ENCODE measurements at places on chromosomes 7 and 10. TPM values are rescaled to one million over a fixed set of nuclear protein-coding genes. Genes with fewer than 3 reads are reported as not detected.

Gene BAMBI
- 18.3 TPM for total RNA-seq

Gene AKR1C8
- total RNA-seq, result not detected

Gene ZNF511
- 18.2 TPM for total RNA-seq

Gene ASB10
- total RNA-seq, result not detected

Gene BTAF1
- total RNA-seq, result 45.2 TPM

Gene SHOC2
- total RNA-seq, result 68.4 TPM

Gene TMEM26
- total RNA-seq, result 0.62 TPM

Gene CALD1
- 1,102 TPM for total RNA-seq

Gene BMPER
- 2.2 TPM for total RNA-seq

Gene TMEM176A
- 77.7 TPM for total RNA-seq

Gene ZNF655
- 93.1 TPM for total RNA-seq

Gene RAMP3
- total RNA-seq, result 43.0 TPM

Gene KLF14
- 0.12 TPM for total RNA-seq

Gene GSTO2
- 1.7 TPM for total RNA-seq

Gene TET1
- total RNA-seq, result 2.2 TPM

Gene HOXA7
- total RNA-seq, result 4.7 TPM

Gene IGFBP1
- total RNA-seq, result not detected

Gene GRID2IP
- total RNA-seq, result 0.16 TPM

Gene CHN2
- 7.6 TPM for total RNA-seq

Gene GPR15LG
- not detected for total RNA-seq

Gene MRPL32
- total RNA-seq, result 42.5 TPM

Gene ZNF804B
- not detected for total RNA-seq

Gene CLCN1
- not detected for total RNA-seq

Gene UPK3BL2
- 41.7 TPM for total RNA-seq

Gene BCAP29
- 139 TPM for total RNA-seq

Gene SLC16A12
- 0.45 TPM for total RNA-seq

Gene RTKN2
- total RNA-seq, result 0.29 TPM

Gene LAMB1
- total RNA-seq, result 196 TPM

Gene PTF1A
- not detected for total RNA-seq

Gene DMBT1
- total RNA-seq, result 0.12 TPM

Gene PROSER2
- total RNA-seq, result 6.5 TPM

Gene CALML3
- not detected for total RNA-seq

Gene CABCOCO1
- total RNA-seq, result 0.26 TPM

Gene FEZF1
- total RNA-seq, result not detected

Gene TRIL
- 7.0 TPM for total RNA-seq

Gene PUS7
- 11.6 TPM for total RNA-seq

Gene LAMB4
- 0.24 TPM for total RNA-seq

Gene AP1S1
- total RNA-seq, result 26.9 TPM

Gene PNLIP
- 2.3 TPM for total RNA-seq

Gene DGKB
- total RNA-seq, result 0.96 TPM

Gene ITGA8
- total RNA-seq, result 516 TPM

Gene SPDYE18
- total RNA-seq, result 1.2 TPM

Gene C10orf88
- total RNA-seq, result 9.7 TPM
